Activated naive CD4-positive, alpha-beta T cell treated with anti-CD3 and anti-CD28 coated beads, Interleukin-2, amount 10 ng/mL, durations not matched to agents 7 days and 5 days (primary cell): ENCODE measurements at places on chromosomes 12 and 14.

GRCh38 chr12:129605666-129606065 lies 298.2 kb downstream of the TMEM132D start:
- no peak for DNase-seq

DNA sequence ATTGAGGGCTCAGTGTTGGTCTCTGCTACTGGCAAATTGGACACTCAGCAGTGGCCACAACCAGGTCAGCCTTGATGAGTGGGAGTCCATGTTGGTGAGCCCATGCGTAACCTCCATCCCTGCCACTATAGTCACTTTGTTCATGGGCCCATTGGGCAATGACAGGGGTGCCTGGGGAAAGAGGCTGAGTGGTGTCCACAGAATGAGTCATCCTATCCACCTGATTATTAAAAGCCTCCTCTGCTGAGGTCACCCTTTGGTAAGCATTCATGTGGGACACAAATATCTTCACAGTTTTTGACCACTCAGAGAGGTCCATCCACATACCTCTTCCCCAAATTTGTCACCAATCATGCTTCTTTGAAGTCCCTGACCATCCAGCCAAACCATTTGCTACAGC lies 50.0 kb downstream of the FIGNL2 start:
- DNase-seq = no peak

DNA sequence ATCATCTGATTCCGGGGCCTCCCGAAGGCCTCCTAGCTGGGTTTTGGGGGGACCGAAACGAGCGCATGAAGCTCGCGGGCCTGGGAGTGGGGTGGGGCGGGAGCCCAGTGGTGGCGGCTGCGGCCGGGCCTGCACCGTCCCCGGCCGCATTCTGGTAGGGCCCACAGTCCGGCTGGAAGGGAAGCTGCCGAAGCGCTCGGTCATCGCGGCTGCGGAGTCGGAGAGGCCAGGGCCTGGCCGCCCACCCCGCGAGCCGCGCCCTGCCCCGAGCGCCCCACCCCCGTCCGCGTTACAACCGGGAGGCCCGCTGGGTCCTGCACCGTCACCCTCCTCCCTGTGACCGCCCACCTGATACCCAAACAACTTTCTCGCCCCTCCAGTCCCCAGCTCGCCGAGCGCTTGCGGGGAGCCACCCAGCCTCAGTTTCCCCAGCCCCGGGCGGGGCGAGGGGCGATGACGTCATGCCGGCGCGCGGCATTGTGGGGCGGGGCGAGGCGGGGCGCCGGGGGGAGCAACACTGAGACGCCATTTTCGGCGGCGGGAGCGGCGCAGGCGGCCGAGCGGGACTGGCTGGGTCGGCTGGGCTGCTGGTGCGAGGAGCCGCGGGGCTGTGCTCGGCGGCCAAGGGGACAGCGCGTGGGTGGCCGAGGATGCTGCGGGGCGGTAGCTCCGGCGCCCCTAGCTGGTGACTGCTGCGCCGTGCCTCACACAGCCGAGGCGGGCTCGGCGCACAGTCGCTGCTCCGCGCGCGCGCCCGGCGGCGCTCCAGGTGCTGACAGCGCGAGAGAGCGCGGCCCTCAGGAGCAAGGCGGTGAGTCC lies at the start of gene KLC1:
Gene KLC1 (plus strand): TSS at position 528 of the 819 bp plus-strand sequence. CDS start 25,354 bp downstream, outside the sequence.
- peak; percentile 87 for DNase-seq

DNA sequence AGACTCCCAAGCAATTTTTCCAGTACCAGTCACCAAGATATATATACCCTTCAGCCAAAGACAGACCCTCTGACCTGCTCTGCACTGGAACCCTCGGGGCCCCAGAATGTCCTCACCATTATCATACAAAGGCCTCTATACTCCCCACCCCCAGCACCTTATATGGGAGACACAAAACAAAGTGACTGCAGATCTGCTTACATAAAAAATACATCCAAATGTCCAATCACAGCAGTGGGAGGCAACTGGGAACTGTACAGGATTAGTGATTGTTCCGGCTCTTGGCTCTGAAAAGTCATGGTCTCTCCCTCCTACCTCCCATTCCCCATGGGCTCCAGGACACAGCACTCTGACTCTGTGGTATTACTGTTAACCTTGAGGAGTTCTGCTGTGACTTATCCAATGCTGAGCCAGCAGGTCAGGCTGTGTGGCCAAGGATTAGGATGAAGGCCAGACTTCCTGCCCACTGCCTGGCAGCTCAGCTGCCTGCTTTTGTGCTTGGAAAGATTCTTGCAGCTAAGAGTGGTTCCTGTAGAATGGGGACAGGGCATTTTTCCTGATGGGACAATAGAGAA lies 13.7 kb downstream of the OXA1L start:
- DNase-seq = no peak
